ENCODE measurements at places on chromosomes 5 and 9.

GRCh38 chr5:29382780-29383179 is 1810.7 kb upstream of the CDH6 start:
- no peak for DNase-seq

GRCh38 chr5:18114151-18114757 is 480.0 kb downstream of the TAF11L14 start:
- DNase-seq, result no peak

DNA sequence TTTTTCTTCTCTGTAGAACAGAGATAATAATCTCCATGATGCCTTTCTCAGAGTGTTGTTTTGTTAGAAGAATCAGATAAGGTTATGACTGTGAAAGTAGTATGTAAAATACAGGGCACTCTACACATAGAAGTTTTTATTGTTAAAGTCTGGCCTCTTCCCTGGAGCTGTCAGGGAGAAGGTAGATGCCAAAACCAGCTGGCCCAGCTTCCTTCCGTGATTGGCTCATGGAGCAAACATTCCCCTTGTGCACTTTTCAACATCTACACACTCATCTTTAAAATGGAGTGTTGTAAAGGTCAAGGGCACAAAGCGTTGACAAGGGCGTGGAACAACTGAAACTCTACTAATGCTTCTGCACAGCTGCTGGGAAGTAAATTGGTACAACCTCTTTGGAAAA is 7.4 kb upstream of the RNF183 start:
- DNase-seq, result no peak

DNA sequence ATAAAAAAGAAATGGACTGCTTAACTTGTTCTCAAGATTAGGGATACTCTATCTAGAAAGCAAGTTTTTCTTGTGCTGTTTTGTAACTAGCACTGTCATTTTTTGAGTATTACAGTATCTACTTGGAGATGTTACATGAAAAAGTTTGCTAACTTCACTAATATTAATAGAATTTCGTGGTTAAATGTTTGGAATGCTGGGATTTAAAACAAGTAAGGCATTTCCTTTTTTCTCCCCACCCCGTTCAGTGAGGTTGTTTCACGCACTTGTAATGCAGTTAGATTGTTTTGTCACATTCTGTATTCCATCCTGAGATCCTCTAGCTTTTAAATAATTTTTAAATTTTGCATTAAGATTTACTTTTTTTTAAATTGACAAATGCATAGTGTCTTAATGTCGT is 20.0 kb upstream of the TEK start:
- DNase-seq, result no peak

DNA sequence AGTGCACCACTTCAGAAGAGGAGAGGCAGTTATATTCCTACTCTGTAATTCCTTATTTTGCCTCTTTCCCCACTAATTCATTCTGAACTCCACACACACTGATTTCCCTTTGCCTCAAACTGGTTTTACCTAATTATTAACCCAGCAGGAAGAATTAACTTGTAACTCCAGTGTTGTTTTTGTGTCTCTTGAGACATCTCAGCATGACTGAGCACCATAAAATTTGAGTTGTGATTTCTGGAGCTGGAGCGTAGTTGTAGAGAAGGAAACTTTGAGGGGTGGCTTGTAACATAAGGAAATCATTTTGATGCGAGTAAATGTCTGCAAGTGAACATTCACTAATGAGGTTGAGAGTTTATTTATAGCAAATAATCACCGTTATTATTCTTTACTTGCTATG is 265.2 kb downstream of the TMEM38B start:
- no peak for DNase-seq

- DNase-seq, result no peak
Observed at GRCh38 chr9:112170235-112170634, 4.9 kb downstream of the SUSD1 start.

GRCh38 chr5:32690153-32690552 is 21.0 kb upstream of the NPR3 start:
- no peak for DNase-seq

- no peak for DNase-seq
Observed at GRCh38 chr5:81105261-81105877, 127.8 kb upstream of the CKMT2 start.

GRCh38 chr9:137986268-137987099 is 108.9 kb downstream of the CACNA1B start:
- no peak for DNase-seq

DNA sequence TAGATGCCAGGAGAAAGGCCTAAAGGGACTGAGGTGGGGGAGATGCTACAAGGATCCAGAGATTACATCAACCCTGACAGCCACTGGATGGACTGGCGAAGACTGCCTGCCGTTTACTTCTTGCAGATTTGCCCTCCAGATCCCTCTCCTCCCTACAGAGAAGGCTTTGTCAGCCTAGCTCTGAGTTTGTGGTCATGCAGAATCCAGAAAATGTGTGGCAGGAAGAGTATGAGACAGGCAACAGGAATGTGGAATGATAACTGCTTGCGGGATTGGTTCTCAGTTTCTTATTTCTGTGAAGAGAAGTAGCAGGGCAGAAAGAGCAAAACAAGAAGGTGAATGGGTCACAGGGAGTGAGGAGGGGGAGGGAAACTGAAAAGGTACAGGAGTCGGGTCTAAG is 129.6 kb downstream of the TLE1 start:
- no peak for DNase-seq

- no peak for DNase-seq
Observed at GRCh38 chr5:36928947-36929346, 52.4 kb downstream of the NIPBL start.

- no peak for DNase-seq
Observed at GRCh38 chr5:91018200-91018599, 364.9 kb downstream of the ARRDC3 start.
